ENCODE measurements at places on chromosomes 4 and X. TPM values are rescaled to one million over a fixed set of nuclear protein-coding genes. Genes with fewer than 3 reads are reported as not detected.
A peak's percentile ranks its signal among the peaks of the same experiment; 100 is the strongest.

Gene MAOB
- total RNA-seq: 13.8 TPM

- no peaks in the 10 kb centered on the region for H3K36me3 ChIP-seq
- no peaks in the 10 kb centered on the region for H3K4me1 ChIP-seq
- H3K27ac ChIP-seq: no peak overlapping the region
- no peaks in the 10 kb centered on the region for H3K27me3 ChIP-seq
- H3K4me3 ChIP-seq: no peak overlapping the region
Measured at GRCh38 chr4:82621251-82621650, 59.5 kb upstream of the TMEM150C start.

DNA sequence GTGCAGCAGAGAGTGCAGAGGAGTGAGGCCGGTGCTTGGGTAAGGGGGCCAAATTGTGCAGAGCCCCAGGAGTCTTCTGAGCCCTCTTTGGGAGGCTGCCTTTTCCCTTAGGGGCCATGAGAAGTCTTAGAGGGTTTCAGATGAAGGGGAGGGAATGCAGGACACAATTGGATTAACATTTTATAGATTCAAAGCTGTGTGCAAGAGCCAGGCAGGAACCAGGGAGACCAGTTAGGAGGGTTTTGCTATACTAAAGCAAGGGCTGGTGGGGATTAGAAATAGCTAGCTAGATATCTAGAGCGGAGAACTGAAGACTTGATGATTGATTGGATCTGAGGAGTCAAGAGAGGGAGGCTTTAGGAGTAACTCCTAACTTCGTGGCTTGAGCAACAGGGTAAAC, 49.5 kb upstream of the SETD7 start:
- H3K36me3 ChIP-seq: no peaks in the 10 kb centered on the region
- no peak overlapping the region for H3K4me3 ChIP-seq
- no peak overlapping the region for H3K27ac ChIP-seq
- H3K4me1 ChIP-seq: peaks cover 34% of the 10 kb centered on the region

- H3K27ac ChIP-seq: peak overlapping the region; percentile 40
- H3K27me3 ChIP-seq: no peaks in the 10 kb centered on the region
- peaks cover 16% of the 10 kb centered on the region for H3K4me1 ChIP-seq
Measured at GRCh38 chr4:109989618-109990017, 76.9 kb downstream of the EGF start.

GRCh38 chr4:137293281-137293680, 239.0 kb downstream of the PCDH18 start:
- no peak for DNase-seq
- no peak overlapping the region for H3K4me3 ChIP-seq
- H3K36me3 ChIP-seq: no peaks in the 10 kb centered on the region
- H3K27me3 ChIP-seq: no peaks in the 10 kb centered on the region
- no peaks in the 10 kb centered on the region for H3K4me1 ChIP-seq
- H3K27ac ChIP-seq: no peak overlapping the region
